ENCODE measurements at places on chromosomes 5 and 9.

- peak; percentile 85 for DNase-seq
Measured at GRCh38 chr9:121498150-121498486, 1.5 kb downstream of the GGTA1 start.

DNA sequence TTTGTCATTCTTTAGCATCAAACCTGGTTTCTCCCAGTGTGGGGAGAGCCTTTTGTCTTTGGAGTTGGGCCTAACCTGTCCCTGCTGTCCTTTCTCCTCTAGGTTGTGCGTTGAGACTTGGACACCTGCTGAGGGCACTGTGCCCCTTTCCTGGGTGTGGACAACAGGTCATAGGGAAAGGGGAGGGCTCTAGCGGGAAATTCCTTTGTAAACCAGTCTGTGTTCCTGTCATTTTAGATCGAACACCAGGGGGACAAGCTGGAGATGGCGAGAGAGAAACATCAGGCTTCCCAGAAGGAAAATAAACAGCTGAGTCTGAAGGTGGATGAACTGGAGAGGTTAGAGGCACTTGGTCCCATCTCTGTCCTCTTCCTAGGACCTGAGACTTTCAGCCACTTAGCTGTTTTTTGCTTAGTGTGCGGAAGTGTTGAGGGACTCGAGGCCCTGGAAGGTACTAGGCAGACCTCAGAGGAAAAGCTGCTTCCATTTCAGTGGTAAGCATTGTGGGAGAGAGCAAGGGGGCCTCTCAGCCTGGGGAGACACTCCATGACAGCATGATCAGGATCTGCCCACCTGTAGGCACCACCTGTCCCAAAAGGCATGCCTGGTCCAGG, 8.6 kb upstream of the GLE1 start:
- no peak for DNase-seq

DNA sequence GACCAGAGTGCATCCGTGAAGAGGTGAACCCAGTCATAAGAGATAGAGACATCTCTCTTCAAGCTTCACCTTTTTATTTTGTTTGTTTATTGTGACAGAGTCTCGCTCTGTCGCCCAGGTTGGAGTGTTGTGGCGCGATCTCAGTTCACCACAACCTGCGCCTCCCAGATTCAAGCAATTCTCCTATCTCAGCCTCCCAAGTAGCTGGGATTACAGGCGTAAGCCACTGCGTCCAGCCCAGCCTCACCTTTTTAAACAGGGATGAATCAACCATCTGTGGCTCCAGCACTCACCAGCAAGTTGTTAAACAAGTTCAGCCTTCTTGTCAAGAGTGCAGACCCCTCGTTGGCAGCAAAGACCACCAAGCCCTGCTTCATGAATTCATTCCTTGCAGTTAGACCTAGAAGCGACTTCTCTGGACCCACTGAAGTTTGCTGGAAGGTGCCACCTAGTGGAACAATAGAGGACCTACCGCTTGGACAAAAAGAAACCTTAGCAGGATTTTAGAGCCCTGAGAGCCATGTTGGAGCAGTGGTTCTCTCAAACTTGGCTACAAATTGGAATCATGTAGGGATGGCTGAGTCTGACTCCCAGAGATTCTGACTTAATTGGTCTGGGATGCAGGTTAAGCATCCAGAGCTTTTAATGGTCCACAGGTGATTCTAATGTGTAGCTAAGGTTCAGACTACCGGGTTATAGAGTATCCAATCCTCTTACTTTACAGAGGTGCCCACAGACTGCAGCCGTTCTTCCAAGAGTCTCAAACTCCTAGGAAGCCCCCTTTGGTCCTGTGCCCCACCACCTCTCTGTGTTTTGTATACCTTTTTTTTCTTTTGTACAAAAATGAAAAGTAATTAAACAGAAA, 10.5 kb upstream of the GALNT10 start:
- DNase-seq: no peak

GRCh38 chr9:126550891-126551351, 62.8 kb upstream of the LMX1B start:
- DNase-seq: no peak

GRCh38 chr5:158521995-158522394, 577.7 kb downstream of the EBF1 start:
- DNase-seq: no peak

GRCh38 chr5:144794922-144795321, 624.2 kb downstream of the KCTD16 start:
- DNase-seq: no peak

DNA sequence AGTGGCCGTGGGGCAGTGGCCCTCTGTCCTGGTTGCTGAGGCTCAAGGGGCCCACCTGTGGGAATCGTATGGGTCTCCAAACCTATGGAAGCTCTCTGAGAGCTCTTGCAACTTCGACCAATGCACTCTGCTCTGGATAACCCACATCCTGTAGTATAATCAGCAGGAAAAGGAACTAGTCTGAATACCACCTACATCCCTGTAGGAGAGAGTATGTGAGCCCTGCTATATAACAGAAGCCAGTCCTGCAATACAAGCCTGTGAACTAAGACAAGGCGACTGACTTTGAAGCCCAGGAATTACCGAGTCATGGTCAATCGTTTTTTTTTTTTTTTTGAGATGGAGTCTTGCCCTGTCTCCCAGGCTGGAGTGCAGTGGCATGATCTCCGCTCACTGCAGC, 29.8 kb upstream of the BICD2 start:
- no peak for DNase-seq

GRCh38 chr9:19136129-19136528, 8.8 kb upstream of the PLIN2 start:
- DNase-seq: no peak

DNA sequence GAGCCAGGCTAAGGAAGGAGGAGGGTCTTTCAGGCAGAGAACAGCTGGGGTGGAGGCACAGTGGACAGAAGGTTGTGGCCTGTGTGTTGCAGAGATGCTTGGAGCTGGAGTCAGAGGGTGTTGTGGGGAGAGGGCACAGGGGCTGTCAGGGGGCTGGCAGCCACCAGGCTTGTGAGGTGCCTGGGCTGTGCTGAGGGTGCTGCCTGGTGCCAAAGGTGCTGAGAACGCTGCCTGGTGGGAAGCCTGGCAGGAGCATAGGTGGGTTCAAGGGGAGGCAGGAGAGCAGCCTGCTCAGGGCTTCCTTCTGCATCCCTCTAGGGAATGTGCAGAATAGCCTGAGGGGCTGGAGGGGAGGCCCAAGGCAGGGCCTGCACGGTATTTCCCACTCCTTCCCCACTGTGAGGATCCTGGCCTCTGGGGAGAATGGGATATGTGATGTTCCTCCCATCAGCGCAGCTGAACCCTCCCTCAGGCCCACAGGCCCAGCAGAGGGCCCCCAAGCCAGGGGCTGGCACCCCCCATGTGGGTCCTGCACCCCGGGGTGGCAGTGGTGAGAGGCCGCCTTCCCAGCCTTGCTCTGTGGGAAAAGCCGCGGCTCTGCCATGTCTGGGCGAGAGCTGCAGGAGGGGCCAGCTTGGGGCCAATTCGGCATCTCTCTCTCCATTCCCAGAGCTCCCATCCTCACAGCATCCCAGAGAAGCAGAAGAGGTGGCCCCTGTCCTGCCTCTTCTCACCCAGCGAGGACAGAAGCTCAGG, 76.3 kb downstream of the CACNA1B start:
- DNase-seq: no peak

DNA sequence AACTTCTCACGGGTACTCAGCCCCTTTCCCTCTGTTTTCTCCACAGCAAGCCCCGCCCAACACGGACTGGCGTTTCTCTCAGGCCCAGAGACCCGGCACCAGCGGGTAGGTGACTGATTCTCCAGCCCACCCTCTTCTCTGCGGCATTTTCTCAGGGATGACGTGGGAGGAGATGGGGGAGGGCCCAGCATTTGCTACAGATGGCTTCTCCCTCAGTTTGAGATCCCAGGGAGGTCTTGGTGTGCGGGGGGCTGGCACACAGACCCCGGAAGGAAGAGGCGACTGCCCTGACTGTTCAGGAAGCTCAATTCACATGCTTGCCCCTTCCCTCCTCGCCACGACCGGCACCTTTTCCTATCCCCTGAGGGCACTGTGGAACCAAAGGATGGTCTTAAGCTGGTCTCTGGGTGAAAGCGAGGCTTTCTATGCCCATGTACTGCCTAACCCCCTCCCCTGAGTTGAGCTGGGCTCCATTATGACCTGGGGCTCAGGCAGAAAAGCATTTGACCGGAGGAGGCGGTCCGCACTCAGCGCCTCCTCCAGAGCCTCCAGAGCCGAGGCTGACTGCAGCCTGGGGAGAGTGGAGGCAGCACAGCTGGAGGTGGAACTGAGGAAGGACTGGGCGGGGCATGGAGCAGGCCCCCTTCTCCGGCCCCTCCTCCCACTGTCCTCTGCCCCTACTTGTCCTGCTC, 6.0 kb downstream of the PCDHGC5 start:
- no peak for DNase-seq

DNA sequence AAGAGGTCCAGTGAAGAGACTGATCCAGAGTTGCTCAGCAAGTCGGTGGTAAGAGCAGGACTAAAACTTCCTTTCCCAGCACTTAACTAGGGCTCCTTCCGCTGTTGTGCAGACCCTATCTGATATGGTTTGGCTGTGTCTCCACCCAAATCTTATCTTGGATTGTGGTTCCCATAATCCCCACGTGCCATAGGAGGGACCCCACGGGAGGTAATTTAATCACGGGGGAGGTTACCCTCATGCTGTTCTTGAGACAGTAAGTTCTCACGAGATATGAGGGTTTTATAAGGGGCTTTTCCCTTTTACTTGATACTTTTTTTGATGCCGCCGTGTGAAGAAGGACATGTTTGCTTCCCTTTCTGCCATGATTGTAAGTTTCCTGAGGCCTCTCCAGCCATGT, 221.9 kb upstream of the GLRA1 start:
- no peak for DNase-seq

DNA sequence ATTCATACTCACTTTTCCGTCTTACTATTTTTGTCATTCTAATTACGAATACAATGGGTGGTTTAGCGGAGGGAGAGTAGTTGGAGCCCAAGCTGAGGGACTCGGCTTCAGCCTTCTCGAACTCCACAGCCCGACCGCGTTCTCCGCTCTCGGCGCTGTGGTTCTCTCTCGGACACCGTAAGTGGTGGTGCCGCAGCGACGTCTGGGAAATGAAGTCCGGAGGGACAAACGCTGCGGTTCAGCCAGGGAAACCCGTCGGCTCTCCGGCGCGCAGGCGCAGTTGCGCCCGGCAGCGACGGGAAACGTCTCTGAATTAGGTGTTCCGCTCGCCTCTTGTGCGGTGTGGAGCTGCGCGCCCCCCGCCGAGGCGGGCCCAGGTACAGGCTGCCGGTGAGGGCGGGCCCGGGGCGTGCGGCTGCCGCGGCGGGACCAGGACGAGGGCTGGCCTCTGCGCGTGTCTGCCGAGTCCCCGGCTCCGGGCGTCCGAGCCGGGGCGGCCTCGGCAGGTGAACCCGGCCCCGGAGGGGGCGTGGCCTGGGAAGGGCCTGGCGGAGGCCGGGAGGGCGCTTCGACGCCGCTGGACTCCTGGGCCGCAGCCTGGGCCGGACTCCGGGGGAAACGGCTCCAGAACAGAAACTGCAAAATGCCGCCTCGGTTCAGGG, at the start of gene ZNF879:
ZNF879 (plus strand) TSS at position 277 of the 662 bp plus-strand sequence. CDS start 1,201 bp downstream, outside the sequence.
- peak; percentile 25 for DNase-seq

GRCh38 chr9:109316207-109316640, 4.6 kb downstream of the EPB41L4B start:
- no peak for DNase-seq

DNA sequence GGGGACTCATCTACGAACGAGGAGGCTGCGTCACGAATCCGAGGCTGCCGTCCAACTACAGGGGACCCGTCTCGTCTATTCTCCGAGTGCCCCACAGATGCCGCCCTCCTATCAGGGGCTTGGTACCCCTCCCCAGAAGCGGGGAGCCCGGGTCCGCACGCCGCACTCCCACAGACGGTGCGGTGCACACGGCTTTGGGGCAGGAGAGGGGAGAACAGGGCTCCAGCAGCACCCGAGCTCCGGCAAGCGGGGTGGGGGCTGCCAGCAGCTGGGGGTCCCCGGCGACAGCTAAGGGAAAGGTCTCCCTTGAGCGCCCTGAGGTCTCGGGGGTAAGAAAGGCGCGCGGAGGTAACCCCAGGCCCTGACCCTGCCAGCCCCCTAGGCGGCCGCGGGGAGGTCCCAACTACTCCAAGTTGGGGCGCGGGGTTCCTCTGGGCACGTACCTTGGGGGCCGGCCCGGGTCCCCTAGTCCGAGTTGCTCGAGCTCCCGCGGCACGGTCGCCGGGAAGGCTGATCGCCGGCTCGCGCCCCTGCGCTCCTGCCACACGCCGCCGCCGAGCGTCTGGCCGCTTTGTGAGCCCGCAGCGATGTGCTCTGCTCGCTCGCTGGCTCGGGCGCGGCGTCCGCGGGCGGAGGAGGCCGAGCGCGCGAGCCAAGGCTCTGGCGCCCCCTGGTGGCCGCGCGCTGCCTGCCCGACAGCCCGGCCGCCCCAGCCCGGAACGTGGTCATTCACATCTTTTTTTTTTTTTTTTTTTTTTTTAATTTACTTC, at the start of gene SPOCK1:
SPOCK1 (minus strand) TSS at position 591 of the 770 bp plus-strand sequence.
- peak; percentile 95 for DNase-seq

- DNase-seq: no peak
Measured at GRCh38 chr9:89873801-89874200, 269.0 kb downstream of the GADD45G start.

DNA sequence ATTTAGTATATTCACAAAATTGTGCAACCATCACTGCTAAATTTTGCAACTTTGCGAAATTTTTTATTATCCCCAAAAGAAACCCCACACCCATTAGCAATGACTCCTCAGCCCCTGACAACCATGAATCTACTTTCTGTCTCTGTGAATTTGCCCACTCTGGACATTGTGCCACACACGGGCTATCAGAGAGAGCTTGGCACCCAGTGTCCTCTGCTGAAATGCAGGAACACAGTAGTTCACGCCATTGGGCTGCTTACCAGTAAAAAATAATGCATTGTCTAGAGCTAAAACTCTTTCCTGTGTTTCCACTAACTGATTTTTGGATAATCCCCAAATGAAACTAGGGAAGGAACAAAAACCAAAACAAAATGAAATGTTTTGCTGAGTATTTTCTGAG, 60.0 kb downstream of the HRH2 start:
- no peak for DNase-seq

- DNase-seq: no peak
Measured at GRCh38 chr9:133374612-133375115, 1.2 kb downstream of the SURF4 start.

GRCh38 chr5:136040746-136041415, 12.1 kb downstream of the TGFBI start:
- no peak for DNase-seq

GRCh38 chr5:102722931-102723330, 32.2 kb upstream of the PAM start:
- no peak for DNase-seq

- DNase-seq: no peak
Measured at GRCh38 chr5:38478166-38478565, 78.3 kb downstream of the LIFR start.

GRCh38 chr5:128358826-128359225, 179.2 kb downstream of the FBN2 start:
- no peak for DNase-seq

GRCh38 chr5:56833325-56833724, 18.0 kb downstream of the MAP3K1 start:
- no peak for DNase-seq

DNA sequence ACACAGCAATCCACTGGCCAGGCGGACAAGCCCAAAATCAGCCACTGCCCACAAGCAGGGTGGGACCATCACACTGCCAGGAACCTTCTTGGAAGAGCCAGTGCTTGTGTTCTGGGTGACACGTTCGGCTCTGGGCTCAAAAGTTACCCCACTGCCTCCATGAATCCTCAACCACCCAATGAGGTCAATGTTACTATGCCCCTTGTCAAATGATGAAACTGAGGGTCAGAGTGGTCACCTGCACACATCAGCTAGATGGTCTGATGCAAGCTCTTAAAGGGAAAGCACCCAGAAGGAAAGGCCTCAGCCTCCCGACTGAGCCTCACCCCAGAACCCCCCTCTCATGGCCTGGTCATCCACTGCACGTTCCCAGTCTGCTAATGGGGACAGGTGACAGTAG, 114.8 kb downstream of the VAV2 start:
- DNase-seq: no peak

- DNase-seq: no peak
Measured at GRCh38 chr5:17481378-17481777, 16.7 kb upstream of the TAF11L2 start.
